Omental fat pad (tissue), 4 donors: ENCODE measurements at places on chromosomes 2 and 18. TPM values are rescaled to one million over a fixed set of nuclear protein-coding genes. Genes with fewer than 3 reads are reported as not detected.

- no peak for DNase-seq
Observed at GRCh38 chr2:225017713-225018112, 24.6 kb downstream of the DOCK10 start.

DNA sequence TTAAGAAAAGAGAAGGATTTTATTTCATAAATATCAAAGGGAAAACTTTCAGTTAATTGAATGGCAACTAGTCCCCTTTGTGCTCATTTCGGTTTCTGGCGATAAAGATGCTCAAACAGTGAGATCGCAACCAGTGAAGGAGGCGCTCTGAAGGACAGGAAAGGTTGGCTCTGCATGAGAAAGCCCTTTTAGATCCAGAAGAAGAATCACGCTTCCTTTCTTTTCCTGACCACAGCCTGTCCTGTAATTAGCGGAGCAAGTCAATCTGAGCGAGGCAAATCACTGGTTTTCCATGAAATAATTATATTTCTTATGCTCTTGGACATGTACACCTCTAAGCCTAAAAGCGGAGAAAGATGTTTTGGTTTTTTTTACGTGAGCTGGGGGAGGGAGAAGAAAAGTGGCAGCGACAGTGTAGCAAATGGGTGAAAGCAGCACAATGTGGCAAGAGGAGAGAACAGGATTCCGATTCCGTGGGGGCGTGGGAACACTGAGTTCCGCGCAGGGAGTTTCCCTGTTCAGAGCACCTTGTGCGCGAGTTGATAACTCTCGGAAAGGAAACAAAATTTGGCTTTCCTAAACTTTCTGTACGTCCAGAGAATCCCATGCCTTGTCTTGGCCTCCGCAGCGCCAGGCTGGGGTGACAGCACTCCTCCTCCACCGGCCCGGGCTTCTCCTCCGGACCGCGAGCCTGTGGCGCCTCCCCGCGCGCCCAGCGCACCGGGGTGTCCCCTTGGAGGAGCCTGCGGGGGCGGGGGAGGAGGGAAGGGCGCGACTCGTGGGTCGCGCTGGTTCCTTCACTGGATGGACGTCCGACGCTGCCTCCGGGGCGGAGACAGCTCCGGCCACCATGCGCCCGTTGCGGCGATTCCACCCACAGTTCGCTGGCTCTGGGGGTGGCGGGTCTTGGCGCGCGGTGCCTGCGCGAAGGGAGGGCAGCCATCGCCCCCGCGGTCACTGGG is 620 bp upstream of the SLC9A2 start:
- no peak for DNase-seq

DNA sequence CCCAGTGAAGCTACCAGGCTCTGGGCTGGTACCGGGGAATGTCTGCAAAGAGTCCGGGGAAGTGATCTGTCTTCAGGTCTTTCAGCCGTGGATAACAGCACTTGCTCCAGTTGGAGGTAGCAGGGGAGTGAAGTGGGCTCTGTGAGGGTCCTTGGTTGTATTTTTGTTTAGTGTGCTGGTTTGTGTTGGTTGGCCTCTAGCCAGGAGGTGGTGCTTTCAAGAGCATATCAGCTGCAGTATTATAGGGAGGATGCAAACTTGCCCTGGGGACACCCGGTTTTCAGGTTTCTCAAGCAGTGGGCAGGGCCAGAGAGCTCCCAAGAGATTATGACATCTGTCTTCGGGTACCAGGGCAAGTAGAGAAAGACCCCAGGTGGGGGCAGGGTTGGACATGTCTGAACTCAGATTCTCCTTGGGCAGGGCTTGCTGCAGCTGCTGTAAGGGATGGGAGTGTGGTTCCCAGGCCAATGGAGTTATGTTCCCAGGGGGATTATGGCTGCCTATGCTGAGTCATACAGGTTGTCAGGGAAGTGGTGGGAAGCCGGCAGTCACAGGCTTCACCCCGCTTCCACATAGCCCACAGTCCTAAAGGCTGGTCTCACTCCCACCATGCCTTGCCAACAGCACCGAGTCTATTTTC is 34.4 kb downstream of the ACAA2 start:
- no peak for DNase-seq

DNA sequence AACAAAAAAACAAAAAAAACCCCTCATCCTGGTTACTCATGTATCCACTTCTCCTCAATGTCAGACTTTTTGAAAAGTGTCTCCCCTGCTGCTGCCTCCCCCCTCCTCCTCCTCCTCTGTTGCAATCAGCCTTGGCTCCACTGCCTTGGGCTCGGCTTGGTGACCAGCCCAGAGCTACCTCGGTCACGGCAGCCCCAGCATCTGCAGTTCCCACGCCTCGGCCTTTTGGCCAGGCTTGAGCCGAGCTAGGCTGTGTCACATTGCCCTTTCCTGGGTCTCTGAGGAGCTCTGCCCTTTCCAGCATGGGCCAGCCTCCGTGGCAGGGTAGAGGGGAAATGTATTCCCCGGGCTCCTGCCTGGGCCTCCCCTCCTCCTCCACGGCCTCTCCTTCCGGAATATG is 22.7 kb upstream of the INHBB start:
- no peak for DNase-seq

TBC1D8 gene
- total RNA-seq, result 35.5 TPM
